SK-MEL-5 (cell line): ENCODE measurements at places on chromosomes 3 and 15. TPM values are rescaled to one million over a fixed set of nuclear protein-coding genes. Genes with fewer than 3 reads are reported as not detected.
A peak's percentile ranks its signal among the peaks of the same experiment; 100 is the strongest.

DNA sequence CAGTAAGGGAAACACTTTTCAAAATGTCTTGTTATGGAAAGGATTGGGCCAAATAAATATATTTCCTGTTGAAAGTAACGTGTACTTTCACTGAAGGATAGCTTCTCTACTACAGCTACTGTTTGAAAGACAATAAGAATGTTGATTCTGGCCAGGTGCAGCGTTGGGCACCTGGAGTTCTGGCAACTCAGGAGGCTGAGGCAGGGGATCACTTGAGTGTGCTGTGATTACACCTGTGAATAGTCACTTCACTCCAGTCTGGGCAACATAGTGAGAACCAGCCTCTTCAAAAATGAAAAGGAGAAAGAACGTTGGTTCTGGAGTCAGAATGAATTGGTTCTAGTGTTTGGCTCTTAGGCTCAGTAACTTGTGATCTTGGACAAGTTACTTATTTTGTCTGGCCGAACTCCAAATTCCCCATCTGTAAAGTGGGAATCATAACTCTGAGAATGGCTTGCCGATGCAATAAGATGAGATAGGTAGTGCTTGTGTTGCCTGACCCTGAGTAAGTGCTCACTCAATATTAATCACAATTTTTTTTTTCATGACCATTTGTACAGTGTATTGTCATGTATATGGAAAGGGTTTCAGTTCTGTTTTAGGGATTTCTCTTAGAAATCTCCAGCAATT lies 310.8 kb downstream of the PTPRG start:
- DNase-seq: no peak

DNA sequence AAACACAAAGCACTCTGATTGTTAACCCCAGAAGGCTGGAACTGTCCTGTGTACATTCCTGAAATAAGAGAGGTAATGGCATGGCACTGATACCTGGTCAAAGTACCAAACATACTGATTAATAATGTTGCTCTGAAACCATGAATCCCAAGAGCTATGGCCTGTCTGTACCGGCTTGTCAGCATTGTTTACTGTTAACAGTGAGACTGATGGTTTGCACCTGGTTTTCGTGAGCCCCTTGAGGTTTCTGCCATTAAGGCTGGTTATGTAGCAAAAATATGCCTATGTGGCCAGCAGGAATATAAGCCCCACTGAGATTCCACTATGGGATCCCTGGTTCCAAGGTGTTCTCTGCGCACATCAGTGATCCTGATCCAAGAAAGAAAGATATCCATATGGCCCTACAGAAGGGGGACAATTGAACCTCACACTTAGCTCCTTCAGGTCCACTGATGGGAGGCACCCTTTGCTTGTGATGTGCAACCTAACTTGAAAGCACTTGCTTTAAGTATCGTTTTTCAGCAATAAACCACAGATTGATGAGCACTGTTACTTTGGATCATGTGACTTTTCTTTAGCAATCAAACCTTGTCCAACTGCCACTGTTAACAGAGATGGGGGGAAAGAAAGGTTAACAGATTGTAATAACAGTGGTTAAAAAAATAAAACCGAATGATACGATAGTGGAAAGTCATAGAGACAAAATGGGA lies 65.2 kb downstream of the TBL1XR1 start:
- no peak for DNase-seq

- DNase-seq: no peak
Observed at GRCh38 chr3:104614564-104614963, 752.1 kb upstream of the ALCAM start.

Gene PRSS50
- total RNA-seq: not detected in 2 replicates

Gene CD200
- total RNA-seq: 1.9 and 3.5 TPM in 2 replicates

DNA sequence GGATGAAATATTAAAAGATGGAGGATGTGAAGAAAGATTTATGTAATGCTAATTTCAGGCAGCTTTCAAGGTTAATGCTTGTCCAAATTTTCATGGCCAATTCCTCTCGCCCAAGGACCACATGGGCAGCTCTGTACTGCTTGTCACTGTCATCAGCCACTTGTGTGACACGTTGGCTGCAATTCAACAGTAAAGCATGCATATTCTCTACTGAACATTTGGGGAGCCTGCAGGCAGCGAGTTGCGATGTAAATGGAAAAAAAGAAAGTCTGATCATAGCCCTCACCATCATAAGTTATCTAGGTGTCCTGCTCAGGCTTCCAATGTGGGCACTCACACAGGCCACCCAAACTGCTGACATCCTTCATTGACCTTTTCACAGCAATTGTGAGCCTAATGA lies 1026.8 kb upstream of the NR2F2 start:
- no peak for DNase-seq

- no peak for DNase-seq
Observed at GRCh38 chr3:137738710-137739109, 25.4 kb upstream of the SOX14 start.

Gene GPR176
- 5.3 and 6.3 TPM in 2 replicates for total RNA-seq

- no peak for DNase-seq
Observed at GRCh38 chr3:112889357-112889756, 42.7 kb upstream of the CD200R1L start.

Gene GRIP2
- total RNA-seq: 0.18 and 0.27 TPM in 2 replicates

Gene ZNF502
- total RNA-seq: 2.3 and 3.5 TPM in 2 replicates

DNA sequence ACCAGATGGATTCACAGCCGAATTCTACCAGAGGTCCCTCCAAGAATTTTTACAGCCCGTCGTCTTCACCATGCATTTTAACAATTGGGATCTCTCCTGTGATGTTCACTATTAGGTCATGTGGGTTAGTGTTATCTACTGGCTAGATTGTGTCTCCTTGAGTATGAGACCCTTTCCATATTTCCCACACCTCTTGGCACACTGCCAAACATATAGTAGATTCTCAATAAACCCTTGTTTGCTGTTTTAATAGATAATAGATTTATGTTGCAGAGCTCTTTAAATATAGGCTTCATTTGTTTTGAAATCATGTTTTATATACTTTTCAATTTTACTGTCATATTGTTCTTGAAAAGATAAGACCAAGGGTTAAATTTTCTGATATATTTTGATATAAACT lies 34.9 kb upstream of the ADGRG7 start:
- DNase-seq: no peak

DNA sequence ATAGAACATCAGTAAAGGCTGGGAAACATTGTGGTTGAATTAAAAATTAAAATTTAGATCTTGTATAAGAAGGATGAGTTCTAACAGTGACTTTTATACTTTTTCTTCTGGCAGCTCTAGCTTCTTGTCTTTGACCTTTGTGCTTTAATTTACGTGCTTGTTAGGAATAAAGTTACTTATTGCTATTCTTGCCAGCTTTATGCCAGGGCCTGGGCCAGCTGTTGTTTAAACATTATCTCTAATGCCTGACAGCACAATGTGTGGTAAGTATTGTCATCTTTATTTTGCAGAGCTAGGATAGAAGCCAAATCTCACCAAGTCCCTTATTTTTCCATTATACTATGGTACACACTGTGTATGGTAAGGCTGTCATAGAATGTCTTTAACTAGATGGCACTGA lies 766.7 kb upstream of the GOLIM4 start:
- no peak for DNase-seq

DNA sequence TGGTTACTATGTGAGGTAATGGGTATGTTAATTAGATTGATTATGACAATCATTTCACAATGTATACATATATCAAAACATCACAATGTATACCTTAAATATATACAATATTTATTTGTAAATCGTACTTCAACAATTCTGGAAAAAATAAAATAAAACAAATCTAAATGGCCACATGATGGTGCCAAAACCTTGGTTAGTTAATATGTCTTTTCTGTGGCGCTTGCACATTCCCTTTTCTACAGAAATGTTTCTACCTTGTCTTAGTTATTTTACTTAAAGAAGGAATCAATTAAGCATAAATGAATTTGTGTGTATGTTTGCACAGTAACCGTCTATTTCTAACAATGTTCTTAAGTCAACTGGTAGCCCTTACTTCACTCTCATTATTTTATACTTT lies 53.4 kb downstream of the OXSM start:
- peak; percentile 13 for DNase-seq

Gene ZNF619
- total RNA-seq: 2.6 and 2.7 TPM in 2 replicates

DNA sequence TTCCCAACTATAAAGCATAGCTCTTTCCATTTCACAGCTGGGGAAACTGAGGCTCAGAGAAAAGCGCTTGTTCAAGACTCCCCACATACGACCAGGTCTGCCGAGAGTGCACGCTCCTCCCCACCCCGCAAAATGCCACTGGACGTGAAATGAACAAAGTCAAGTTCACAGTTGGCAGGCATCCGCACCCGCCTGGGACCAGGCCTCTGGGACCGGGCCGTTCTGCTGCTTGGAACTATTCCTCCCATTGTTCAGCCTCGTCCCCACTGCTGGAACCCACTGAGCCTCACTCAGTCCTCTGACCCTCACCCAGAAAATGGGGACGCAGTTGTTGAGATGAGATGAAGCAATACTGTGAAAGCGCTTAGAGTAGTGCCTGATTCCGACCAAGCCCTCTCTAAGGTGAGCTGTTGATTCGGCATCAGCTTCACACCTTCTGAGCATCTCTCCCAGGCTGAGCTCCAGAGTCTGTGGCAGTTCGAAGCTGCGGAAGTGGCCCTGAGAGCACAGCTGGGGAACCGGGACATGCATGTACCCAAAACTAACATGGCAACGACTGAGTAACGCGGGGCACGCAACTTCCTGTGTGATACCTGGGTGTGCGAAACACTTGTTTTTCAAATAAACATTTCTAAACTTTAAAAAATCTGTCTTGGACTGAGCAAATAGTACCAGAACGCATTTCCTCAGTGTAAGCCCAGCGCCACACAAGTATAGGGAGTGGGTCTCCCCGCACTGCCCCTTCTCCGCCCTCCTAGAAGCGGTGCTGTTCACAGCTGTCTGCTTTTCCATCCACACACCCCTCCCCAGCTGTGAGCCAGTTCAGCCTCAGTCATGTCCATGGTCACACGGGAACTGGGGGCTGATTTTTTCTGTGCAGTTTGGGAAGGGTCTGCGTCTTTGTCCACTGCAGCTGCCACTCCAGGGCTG lies 93.4 kb downstream of the CHSY1 start:
- no peak for DNase-seq

Gene DRD3
- total RNA-seq: not detected in 2 replicates

Gene SMCO1
- not detected in 2 replicates for total RNA-seq

Gene CRYGS
- 0.08 and 1.6 TPM in 2 replicates for total RNA-seq

DNA sequence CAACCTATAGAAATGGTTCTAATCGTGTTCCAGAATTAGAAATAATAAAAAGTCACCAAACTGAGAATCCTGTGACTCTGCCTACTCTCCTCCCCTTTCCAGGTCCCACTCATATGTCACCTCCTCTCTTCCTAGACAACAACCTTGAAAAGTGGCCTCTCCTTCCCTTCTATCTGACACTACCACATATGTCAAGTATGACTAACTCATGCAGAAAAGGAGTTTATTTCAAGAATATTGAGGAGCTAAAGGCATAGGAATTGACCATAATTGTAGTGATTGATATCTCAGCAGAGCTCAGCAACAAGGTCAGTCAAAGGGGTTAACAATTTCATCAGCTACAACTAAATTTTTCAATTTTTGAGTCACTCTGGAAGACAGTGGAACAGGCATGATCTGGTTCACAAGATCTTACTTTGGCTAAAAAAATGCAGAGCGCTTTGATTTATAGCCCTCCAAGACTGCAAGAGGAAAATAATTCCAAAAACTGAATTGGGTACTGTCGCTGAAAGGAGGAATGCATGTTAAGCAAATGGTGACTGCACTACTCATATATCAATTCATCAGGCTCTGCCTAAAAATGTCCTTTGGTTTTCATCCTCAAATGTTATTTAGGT lies 160.6 kb upstream of the ARHGEF26 start:
- no peak for DNase-seq

Gene SUCNR1
- 0.03 TPM in 1 of 2 replicates, not detected in the other for total RNA-seq

Gene SCAMP2
- 14.2 and 24.4 TPM in 2 replicates for total RNA-seq

Gene CXCR6
- total RNA-seq: not detected in 2 replicates

- no peak for DNase-seq
Observed at GRCh38 chr15:79170256-79170664, 79.7 kb upstream of the RASGRF1 start.

DNA sequence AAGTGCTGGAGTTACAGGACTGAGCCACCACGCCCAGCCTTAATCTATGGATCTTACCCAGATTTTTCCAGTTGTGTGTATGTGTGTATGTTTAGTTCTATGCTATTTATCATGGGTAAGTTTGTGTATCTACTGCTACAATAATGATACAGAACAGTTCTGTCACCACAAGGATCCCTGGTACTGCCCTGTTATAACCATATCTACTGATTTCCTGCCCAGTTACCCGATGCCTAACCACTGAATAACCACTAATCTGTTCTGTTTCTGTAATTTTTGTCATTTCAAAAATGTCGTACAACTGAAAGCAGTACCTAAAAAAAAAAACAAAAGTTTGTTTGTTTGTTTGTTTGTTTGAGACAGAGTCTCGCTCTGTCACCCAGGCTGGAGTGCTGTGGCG lies 123.7 kb upstream of the RAP2B start:
- DNase-seq: no peak

GRCh38 chr3:87425056-87425455 lies 148.7 kb upstream of the POU1F1 start:
- DNase-seq: no peak

DNA sequence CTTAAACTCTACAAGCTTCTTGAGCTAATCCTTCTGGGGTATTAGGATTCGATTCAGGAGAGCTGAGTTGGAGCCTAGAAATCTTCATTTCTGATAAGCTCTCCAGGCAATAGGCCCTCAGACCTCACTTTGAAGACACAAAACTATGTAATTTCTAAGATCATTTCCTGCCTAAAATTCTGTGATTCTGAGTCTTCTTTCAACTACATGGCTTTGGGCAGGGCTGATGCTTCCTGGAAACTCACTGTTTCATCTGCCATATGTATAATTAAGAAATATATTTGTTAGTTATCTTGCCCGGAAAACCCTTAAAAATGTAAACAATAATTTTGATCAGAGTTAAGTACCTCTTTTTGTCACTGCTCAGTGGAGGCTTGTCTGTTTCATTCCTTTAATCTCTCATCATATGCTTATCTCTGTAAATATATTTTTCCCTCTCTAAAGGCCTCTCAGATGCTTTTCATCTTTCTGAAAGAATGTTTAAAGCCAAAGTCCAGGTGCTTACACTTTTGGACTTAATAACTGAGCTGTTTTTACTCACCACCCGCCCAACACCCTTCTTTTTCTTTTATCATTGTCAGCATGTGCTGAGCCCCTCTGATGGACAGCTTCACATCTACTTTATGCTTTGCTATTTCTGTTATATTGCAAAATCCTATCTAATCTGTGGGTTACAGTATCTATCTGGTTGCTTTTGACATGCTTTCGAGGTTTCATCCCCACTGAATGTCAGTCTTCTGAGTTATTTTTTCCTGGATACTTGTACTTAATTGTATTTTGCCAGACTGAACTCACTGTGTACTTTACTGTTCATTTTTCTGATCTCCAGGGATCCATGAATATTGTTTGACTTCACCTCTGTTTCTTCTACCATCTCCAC lies 38.2 kb downstream of the FILIP1L start:
- no peak for DNase-seq

GRCh38 chr3:122564155-122564912 lies at the start of the genes DTX3L and PARP9:
Gene DTX3L (plus strand): TSS chr3:122564338. CDS start chr3:122564427, 89 bp downstream.
Gene PARP9 (minus strand): TSS chr3:122564300. CDS start chr3:122559620, 4,680 bp downstream.
- DNase-seq: peak; percentile 80

- no peak for DNase-seq
Observed at GRCh38 chr3:184631472-184631861, 69.9 kb downstream of the EPHB3 start.

DNA sequence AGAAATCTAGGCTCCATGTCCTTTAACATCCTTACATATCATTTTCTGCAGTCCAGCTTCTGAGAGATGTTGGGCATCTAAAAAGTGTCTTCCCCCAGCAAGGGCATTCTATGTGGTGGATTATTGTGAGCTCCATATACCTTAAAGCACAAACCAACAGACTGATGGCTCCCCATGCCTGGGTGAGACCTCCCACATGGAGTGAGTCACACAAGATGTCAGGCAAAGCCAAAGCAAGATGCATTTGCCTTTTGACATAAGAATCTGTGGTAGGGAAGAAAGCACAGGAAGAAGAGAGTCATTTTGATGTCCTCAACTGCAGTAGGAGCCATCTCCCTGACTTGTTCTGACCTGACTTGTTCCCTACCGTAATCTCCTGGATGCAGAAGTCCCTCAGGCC lies 238.7 kb upstream of the EIF1B start:
- no peak for DNase-seq
